EH (cell line): ENCODE measurements at places on chromosomes 11 and 22.

DNA sequence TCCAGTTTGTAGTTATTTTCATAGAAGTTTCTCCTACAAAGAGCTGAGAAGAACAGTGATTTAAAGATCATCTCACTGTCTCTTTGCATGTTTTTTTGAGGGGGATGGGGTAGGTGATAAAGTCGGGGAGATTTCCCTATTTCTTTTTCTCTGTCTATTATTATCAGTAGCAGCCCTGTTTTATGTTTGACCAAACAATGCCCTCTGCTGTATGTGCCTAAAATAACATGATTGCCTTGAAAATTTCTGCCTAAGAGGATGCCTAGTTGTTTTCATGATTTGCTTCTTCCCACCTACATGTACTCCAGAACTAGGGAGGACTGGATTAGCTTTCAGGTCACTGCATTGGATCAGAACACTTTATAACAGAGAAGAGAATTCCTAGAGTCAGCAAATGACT, 1330.2 kb downstream of the LRRC4C start:
- DNase-seq = no peak

GRCh38 chr11:7642747-7643146, 30.6 kb downstream of the CYB5R2 start:
- no peak for DNase-seq

DNA sequence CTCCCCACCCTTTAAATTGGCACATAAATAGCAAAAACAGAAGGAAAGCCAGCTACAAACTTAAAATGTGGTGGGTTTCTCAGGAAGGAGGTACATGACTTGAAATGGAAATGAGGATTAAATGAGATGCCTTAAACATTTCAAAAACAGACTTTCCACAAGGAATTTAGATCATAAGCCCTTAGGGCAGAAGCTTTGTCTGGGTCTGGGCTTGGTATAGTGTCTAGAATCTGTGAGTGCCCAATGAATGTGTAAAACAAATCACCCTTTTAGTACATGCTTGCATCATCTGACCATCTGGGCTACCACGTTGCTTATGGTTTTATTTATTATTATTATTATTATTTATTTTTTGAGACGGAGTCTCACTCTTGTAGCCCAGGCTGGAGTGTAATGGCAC, 37.1 kb upstream of the CREB3L1 start:
- DNase-seq = peak; percentile 76

- DNase-seq = no peak
Measured at GRCh38 chr11:91433284-91434010, 791.2 kb upstream of the FAT3 start.

- no peak for DNase-seq
Measured at GRCh38 chr11:10899121-10899830, 41.4 kb upstream of the ZBED5 start.

GRCh38 chr11:96085319-96085930, 161.5 kb upstream of the MTMR2 start:
- DNase-seq = no peak

DNA sequence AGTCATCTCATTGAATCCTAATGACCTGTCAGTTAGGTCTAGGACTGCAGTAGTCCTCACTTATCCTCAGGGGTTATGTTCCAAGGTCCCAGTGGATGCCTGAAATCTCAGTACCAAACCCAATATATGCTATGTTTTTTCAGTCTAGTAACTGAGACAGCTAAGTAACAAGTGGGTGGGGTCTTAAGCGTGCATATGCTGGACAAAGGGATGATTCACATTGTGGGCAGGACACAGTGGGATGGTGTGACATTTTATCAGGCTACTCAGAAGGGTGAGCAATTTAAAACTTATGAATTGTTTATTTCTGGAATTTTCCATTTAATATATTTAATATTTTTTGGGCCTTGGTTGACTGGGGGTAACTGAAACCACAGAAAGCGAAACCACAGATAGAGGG, 29.0 kb downstream of the DDX10 start:
- DNase-seq = peak; percentile 72

- DNase-seq = peak; percentile 32
Measured at GRCh38 chr11:64357904-64358535, 942 bp upstream of the RPS6KA4 start.

GRCh38 chr22:19940536-19941364, 822 bp upstream of the COMT start:
- peak; percentile 27 for DNase-seq

DNA sequence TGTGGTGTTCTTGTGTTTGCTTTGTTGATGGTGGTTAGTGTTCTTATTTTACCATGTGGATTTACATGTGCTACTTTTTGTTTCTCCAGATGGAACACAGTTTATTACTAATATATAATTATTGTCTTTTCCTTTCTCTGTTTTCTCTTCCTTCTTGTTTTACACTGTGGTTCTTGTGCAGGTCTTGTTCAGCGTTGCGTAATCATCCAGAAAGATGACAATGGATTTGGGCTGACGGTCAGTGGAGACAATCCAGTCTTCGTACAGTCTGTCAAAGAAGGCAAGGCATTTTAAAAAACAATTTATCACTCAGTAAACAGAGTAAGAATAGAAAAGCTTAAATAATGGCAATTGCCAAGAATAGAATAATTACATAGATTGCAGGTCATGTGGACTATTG, 84.4 kb downstream of the ARHGEF12 start:
- no peak for DNase-seq

DNA sequence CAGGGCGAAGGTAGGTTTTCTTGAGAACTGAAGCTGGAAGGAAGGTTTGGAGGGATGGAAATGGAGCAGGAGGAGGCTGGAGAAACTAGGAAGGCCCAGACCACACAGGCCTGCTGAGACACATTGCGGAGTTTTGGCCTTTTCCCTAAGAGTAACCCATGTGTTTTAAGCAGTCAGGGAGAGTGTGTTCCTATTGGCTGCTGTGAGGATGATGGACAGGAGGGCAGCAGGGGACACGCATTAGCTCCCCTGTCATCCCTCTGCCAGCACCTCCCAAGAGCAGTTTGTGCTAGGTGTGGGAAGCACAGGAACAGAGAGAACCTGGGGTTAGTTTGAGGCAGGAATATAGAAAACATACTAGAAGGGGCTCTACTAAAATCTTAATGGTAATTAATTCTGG, 842.1 kb downstream of the TBC1D22A start:
- no peak for DNase-seq

DNA sequence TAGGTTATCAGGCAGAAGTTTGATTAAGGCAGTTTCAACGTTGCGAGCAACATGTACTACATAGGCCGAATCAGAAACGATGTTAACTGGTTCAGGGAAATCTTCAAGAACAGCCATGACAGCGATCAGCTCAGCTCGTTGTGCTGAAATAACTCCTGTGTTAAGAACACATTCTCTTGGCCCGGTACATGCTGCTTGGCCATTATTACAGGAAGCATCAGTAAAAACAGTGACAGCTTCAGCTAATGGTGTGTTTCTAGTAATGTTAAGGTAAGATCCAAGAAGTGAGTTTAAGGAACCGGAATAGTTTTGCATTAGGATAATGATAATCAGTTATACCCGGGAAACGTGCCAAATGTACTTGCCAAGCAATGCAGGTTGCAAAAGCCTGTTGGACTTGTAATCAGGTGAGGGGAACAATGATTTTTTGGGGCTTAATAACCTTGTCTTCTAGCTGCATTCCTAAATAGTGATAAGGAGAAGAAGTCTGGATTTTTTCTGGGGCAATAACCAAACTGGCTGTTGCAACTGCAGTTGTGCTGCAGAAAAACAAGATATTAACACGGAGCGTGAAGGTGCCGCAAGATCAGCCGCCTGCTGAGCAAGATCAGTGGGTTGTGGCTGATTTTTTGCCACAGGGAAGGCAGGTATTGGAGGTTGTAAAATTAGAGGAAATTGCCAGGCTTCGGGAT, 14.3 kb downstream of the OR52K1 start:
- no peak for DNase-seq

DNA sequence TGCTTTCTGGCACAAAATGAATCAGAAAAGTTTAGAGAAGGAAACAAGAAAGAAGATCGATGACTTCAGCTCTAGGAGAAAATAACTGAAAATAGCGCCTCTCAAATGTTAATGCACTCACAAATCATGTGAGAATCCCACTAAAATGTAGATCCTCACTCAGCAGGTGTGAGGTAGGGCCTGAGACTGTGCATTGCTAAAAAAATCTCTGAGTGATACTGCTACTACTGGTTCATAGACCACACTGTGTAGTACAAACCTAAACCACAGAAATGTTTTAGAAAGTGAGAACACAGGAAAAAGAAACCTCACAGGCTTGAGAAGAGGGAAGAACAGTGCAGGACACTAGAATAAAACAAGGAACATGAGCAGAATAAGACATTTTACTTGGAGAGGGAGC, 2.0 kb downstream of the OR8D4 start:
- no peak for DNase-seq

DNA sequence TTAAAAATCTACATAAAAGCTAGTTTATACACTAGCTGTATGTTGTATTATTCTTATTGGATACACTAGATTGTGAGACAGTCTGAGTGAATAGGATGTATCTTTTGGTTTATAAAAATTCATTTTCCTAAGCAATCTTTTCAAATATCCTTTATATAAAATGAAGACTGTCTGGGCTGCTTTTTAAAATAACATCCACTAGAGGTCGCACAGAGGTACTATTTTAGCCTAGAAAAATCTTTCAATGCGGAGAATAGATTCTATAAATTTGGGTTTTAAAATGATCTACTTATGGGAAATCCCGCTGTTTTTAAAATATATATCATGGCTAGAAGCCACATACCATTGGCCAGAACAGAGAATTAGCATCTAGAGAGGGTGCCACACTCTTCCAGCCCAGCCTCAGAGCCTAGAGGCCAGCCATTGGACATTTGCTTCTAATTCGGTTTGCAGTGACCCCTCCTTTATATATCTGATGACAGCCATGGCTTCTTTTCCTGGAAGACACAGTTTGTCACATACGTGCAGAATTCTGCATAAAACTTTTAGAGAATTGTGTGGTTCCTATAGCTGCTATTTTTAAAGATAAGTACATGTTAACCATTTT, 7.3 kb downstream of the C11orf97 start:
- DNase-seq = peak; percentile 47

DNA sequence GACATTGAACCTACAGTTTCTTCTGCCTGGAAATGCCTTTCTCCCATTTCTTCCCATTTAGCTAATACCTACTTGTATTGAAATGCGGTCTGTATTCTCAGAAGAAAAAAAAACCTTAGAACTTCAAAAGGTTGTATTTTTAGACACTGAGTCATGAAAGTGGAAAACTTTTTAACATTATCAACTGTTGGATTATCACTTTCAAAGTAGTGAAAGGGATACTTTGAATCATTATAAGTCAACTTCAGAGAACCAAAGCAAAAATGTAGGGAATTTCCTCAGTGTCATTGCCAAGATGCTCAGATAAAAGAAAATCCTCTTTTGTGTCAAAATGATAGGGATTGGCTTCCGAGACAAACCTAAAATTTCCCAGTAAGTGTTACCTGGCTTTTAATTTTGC, 6.6 kb downstream of the HOATZ start:
- DNase-seq = peak; percentile 65

DNA sequence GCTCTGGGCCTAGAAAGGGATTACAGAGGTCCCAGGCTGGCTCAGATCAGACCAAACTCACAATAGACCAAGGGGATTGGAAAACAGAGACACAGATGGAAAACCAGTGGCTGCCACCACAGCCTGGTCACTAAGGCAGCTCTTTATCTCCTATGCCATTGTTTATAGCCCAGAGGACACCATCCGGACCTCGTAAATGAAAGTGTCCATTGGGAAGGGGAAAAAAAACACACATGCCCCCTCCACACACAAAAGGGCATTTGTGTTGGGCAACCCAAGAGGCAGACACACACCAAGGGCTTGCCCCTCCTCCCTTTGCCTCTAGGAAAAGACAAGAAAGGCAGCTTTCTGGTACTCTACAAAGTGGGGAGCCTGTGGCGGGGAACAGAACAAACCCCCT, 85.9 kb downstream of the GAB2 start:
- DNase-seq = no peak

DNA sequence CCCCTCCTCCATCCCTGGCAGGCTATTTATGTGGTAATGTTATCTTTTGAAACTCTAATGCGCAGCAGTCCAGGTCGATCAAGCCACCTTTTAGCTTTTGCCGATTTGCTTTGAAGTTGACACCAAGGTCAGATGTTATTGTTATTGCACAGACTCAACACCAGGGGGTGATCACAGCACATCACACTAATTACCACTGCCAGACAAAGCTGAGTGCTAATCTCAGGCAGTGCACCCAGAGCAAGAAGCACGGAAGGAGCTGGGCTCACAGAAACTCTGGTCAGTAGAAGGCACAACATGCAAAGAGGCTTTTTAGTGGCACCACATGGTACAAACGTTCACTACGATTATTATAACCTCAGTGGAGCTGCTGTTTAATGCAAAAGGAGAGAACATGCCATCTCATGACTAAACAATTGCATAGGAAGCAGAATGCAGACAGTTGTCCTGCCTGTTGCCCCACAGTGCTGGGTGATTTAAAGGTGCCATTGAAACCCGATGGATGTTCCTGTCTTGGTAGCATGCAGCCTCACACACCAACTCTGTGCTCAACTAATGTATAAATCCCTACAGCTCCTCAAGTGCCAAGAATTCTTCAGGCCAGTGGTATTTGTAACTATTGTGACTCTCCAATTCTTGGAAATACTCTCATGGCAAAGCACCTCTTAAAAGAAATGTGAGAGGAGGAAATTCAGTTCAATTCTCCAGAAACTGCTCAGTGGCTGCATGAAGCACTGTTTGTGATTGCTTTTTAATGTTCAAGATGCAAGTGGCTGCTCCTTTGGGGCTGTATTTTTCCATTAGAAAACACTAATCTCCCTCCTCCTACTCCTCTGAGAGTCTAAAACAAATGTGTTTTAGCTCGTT, 353.9 kb upstream of the DDI1 start:
- DNase-seq = peak; percentile 79

DNA sequence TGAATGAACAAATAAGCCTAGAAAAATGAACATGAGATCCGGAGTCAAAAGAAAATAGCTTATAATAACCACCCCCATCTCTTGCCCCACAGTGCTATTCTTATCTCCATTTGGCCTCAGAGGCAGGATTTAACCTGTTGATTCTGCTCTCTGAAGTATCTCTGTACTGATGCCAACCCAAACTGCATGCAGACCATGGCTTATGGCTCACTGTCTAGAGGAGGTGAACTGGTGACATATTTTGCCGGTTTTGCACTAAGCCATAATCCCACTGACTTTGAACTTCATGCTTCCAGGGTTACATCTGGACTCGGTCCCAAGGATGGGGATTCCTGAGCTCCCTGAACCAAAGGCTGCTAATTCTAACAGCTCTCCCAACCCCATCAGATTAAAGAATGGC, 397.1 kb downstream of the TENM4 start:
- DNase-seq = no peak

GRCh38 chr11:116582571-116582970, 190.2 kb downstream of the BUD13 start:
- DNase-seq = no peak

DNA sequence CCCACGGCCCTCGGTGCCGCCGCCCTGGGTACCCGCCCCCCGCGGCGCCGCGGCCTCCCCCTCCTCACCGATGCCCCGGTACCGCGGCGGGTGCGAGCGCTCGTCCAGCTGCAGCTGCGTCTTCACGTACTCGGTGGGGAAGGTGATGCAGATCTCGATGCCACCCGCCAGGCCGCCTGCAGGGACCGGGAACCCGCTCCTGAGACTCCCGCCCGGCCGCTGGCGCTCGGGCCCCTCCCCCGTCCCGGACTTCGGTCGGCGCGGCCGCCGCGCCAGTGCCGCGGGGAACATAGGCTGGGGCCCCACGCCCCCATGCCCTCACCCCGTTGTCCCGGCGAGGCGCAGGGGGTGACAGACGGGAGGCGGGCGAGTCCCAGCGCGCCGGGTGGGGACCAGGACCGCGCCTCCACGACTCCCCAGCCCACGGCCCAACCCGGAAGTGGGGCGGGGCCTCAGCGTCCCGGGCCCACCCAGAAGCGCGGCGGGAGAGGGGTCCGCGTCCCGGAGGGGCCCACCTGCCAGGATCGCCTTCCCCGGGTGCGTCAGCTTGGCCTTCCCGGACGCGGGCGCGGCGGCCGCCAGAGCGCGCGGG, 375 bp downstream of the SLC25A1 start:
- DNase-seq = peak; percentile 51
